ENCODE measurements at places on chromosomes 1 and 21.
A peak's percentile ranks its signal among the peaks of the same experiment; 100 is the strongest.

- DNase-seq, result no peak
These were observed 3.4 kb upstream of the CROCC start for GRCh38 chr1:16918371-16918770.

- no peak for DNase-seq
These were observed 17.4 kb downstream of the BMP8A start for GRCh38 chr1:39508857-39509305.

- no peak for DNase-seq
These were observed 9.5 kb downstream of the PSMB4 start for GRCh38 chr1:151408891-151409290.

DNA sequence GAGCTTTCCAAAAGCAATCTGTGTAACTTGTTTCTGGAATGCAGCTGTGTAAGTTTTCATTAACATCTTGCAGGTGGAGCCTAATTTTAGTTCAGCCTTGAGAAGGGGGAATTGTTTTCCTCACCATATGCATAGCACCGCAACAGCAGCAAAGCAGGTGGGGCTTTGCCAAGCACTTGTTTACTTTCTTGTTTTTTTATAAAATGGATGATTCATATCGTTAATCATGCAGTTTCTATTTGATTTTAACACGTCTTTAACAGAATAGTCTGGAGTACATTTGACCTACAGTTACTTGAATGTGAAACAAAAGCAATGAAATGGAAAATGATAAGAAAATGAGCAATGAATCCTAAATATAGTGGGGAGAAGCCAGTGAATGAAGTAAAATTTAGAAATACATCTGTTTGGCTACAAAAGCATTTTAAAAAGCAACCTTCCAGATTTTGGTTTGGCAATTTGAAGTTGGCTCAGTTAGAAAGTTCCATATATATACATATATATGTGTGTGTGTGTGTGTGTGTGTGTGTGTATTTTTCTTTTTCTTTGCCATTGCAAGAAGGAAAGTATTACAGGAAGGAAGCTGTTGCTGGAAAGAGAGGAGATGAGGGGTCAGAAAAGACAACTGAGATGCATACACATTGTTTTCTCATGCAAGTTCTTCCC, 119.0 kb upstream of the ADGRL2 start:
- DNase-seq, result peak; percentile 30

DNA sequence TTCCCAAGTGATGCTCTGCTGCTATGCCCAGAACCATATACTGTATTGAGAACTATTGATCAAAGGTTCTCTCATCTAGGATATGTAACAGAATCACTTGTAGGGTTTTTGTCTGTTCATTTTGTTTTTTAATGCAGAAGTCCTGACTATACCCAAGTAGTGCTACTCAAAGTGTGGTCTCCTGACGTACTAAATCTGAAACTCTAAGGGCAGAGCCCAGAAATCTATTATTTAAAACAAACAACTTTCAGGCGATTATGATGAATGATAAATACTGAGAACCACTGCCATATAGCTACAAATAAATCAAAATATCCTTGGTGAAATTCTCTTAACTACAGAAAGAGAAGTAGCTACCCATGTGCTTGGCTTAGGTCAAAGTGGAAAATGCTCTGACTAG, 10.1 kb downstream of the ZZZ3 start:
- no peak for DNase-seq

GRCh38 chr1:173195596-173196088, 11.5 kb downstream of the TNFSF4 start:
- no peak for DNase-seq

DNA sequence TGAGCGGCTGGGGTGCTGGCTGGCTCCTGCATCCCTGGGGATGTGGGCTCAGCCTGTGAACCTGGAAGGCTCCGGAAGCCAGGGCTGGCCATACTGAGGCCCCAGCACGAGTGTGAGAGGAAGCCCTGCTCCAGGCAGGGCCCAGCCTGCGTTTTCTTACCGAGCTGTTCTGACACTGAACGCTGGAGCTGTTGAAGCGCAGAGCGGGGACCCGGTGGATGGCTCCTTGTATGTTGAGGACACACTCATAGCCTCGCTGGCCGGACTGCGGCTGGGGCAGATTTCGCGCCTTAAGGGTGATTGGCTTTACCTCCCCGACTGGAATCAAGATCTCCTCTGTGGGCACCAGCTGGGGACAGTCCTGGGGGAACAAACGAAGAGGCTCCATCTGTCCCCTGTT, 160.0 kb downstream of the PLXNA2 start:
- no peak for DNase-seq

- DNase-seq, result peak; percentile 57
These were observed 128.3 kb downstream of the CASZ1 start for GRCh38 chr1:10667861-10668761.

DNA sequence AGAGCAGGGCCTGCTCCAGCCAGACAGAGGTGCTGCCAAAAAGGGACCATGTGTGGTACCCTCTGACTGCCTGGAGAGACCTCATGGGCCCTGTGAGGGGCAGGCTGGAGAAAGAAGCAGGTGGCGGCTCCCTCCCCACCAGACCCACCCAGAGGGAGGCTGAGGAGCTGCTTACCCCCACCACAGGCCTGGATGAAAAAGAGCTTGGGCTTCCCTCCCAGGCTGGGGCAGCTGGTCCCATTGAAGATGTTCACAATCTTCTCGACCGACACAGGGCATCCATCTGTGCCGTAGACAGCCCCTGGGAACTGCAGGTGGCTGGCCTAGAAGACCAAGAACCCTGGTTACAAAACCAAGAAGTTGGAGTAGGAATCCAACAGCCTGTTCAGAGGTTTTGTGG, 19.6 kb downstream of the CASP9 start:
- DNase-seq, result no peak

DNA sequence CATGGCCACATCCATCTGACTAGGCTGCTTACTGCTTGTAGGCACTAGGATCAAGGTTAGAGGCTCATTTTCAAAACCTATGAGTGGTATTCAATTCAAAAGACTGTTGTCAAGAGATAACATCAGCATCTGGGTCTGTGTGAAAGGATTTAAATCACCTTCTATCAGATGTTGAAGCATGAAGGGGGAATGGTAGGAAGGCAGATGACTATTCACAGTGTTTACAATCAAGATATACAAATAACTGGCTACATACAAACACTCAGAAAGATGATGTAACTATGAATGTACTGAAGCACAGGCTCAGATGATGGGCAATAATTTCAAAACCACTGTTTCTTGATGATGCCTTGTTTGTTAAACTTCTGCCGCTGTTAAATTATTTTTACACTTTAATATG, 249.2 kb downstream of the SLC45A1 start:
- DNase-seq, result no peak

DNA sequence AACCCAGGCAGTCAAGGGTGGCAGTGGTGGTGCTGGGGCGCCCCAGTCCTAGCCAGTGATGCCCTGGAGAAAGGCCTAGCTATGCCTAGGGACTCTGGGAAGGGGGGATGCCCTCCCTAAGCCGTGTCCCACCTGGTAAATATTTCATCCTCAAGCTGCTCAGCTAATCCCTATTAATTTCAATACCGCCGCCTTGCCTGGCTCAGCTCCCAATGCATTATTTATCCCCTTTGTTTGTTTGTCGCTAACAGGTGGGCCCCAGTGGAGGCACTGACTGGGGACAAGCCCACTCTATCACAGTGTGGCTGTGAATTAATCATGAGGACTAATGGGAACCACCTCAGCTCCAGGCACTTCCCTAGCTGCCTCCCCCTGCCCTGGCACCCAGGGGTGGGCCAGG, 22.5 kb downstream of the DMAP1 start:
- no peak for DNase-seq
